NCI-H1417 treated with DMSO at 0.1 percent for 48 hours (cell line): ENCODE measurements at places on chromosomes 3 and 15.

- DNase-seq = no peak
These were observed 150.7 kb downstream of the KLF13 start for GRCh38 chr15:31477301-31477700.

DNA sequence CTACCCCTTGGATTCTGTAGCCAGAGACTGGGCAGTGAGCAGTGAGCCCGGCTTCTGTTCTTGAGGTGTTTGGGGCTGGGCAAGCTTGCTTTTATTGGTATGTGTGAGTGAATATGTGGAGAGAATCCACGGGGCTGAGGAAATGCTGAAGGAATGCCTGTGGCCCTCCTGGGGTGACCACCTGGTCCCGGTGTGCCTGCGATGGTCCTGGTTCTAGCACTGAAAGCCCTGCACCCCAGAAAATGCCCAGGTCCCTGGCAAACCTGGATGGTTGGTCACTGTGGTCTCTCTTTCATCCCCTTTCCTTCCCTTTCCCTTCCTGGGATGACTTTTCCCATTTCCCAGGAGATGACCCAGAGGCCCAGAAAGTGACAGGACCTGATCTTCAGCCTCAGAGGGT lies 4.2 kb downstream of the ZBTB47 start:
- no peak for DNase-seq

DNA sequence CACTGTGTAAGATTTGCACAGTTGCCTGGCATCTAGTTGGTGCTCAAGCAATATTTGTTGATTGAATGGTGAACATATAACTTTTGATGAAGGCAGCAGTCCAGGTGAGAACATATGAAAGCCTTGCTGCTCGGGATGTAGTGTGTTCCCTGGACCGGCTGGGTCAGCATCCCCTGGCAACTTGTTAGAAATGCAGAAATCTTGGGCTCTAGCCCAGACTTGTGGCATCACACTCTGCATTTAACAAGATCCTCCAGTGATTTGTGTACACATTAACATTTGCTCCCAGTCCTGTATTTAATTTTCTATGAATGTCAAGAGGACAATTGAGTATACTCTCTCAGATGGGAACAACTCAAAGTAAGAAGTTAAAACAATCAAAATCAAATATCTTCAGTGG lies 69.0 kb upstream of the SAMMSON start:
- DNase-seq = no peak

GRCh38 chr15:67413770-67414390 lies 107.1 kb upstream of the C15orf61 start:
- no peak for DNase-seq

DNA sequence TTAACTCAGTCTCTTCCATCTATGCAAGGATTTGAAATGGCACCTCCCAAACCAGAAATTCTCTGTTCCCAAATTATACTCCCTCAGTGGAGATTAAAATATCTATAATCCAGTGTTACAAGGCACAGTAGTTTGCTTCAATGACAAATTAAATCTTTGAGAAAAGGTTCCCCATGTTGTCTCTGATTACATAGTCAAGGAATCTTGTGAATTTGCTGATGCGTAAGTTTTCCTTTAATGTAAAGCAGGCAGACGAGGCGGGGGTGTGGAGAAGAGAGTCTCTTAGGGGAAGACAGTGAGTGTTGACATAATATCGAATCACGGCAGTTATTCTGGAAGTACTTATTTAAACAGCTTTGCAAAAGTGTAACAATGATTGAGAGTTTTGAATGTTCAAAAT lies 236.4 kb upstream of the RARB start:
- no peak for DNase-seq

GRCh38 chr3:14689247-14689980 lies 14.5 kb downstream of the C3orf20 start:
- no peak for DNase-seq

DNA sequence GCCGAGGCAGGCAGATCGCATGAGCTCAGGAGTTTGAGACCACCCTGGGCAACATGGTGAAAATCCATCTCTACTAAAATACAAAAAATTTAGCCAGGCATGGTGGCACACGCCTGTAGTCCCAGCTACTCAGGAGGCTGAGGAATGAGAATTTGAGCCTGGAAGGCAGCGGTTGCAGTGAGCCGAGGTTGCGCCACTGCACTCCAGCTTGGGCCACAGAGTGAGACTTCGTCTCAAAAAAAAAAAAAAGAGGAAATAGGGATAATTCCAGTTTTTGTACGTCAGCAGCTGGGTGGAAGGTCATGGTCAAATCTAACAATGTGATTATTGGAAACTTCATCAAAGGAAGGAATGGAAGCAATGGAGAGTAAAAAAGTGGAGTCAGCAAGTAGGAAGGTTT lies 3.1 kb downstream of the CMC1 start:
- DNase-seq = no peak

DNA sequence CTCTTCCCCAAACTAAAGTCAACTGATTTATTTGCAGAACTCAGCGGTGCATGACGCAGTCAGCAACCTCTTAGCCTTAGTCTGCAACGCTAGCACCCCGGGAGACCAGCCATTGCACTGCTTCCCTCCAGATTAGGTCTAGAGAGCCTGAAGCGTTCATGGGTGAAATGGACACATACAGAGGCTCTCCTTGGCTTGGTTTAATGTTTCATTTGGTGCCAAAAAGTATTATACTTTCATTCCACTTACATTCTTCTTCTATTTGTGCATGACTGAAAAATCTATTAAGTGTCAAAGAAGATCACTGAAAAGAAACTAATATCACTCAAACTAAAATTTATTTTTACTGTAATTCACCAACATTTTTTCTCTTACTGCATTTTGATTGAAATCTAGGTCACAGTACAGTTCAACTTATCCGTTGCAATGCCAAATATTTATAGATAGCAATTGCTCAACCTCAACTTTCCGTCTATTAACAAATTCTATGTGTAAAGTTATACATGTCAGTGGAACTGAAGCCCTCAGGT lies 116.2 kb downstream of the ROBO1 start:
- no peak for DNase-seq

- no peak for DNase-seq
These were observed 4.2 kb upstream of the PRR23B start for GRCh38 chr3:139024968-139025367.

DNA sequence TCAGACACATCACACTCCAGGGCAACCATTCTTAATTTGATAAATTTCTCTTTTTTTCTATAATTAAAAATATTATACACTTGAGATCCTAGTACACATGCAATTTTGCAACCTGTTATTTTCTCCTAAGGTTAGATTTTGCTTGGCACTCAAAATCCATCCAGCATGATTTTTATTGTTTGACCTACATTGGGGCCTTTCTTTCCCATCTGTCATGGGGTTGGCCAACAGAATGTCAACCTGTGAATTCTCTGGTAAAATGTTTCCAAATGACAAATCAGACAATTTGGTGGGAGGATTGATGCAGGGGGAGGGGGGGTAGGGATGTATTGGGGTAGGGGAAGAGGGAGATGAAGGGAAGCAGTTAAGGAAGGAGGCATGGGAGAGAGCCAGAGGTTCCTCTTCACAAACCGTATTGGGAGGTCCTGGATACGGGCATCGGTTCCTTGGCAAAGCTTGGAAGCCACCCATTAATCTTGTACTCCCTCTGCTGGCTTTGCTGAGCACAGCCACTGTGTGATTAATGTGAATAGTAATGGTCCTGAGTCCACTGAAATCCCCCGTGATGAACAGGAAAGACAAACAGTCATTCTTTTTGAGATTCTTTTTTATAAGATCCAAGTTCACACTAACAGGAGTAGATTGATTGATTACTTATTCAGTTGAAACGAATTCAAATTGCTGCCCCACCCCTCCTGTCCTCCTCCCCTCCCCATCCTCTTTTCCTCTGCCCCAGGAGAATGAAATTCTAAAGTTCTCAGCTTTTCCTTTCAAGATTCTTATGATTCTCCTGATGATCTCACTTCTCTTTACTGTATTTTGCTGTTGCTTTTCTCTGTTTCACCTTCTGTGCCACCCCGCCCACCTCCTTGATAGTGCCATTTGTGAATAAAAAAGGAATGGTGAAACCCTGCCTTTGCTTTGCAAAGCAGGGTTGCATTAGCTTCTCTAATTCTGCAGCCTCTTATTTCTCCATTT lies 82.2 kb upstream of the SLC25A26 start:
- no peak for DNase-seq

DNA sequence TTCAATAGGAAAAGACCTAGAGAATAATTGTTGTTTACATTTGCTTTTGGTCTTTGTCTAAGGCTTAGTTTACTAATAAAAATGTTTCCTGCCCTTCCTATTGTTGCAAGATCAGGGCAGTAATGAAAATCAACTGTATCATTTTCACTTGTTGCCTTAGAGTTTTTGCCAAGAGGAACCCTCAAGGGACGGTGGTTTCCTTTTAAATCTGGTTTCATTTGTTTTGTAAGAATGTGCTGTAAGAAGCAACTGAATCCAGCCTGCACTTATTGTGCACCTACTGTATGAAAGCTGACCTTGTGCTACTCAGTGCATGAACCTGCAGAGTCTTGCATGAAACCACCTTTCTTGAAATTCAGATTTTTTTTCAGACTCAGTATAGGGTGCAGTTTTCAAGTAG lies 5.3 kb downstream of the IGF1R start:
- DNase-seq = no peak

DNA sequence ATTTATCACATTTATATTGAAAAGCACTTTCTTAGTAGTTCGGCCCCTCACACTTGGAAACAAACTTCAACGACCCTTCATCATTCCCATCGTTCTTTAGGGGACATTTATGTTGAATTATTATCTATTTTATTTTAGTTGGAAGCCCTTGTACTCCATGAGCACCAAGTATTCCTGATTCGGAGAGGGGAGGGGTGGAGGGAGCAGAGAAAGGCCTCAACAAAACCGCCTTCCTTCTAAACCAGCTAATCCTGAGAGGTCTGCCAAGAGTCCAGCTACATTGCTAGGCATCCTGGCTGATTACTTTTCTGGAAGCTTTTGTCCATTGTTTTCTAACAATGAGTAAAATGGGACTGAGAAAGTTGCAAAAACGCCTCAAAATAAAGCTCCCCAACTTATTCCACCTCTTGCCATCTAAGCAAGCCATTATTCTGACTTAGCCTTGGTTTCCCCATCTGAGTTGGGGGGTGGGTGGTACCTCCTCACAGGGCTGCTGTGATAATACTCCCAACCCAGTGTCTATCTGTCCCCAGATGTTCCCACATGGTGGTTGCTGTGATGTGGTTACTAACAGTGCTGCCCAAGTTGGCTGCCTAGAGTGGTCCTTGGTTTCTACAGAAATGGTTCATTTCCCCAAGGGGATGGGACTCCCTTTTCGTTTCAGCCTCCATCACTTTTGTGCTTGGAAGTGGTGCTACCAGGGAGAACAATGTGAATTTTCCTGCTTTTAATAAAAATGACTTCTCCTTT lies 1.2 kb upstream of the TMEM158 start:
- no peak for DNase-seq

DNA sequence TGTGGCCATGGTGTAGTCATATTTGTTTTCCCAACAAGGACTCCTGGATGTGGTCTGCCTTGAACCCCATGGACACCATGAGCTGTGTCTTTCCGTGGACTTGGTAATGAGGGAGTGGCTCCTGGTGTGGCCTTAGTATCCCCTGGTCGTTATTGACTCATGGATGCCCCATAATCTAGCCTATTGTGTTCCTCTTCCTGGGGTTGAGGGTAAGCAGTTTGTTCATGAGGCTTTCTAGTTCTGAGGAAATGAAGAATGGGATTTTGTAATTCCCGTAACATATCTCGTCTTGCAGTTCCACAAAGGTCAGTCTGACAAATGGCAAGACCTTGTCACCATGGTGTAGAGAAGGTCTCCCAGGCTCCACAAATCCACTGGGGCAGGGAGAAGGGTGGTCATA lies 22.6 kb downstream of the RAB7A start:
- no peak for DNase-seq

GRCh38 chr3:175015056-175015635 lies 156.0 kb downstream of the NAALADL2 start:
- DNase-seq = no peak

DNA sequence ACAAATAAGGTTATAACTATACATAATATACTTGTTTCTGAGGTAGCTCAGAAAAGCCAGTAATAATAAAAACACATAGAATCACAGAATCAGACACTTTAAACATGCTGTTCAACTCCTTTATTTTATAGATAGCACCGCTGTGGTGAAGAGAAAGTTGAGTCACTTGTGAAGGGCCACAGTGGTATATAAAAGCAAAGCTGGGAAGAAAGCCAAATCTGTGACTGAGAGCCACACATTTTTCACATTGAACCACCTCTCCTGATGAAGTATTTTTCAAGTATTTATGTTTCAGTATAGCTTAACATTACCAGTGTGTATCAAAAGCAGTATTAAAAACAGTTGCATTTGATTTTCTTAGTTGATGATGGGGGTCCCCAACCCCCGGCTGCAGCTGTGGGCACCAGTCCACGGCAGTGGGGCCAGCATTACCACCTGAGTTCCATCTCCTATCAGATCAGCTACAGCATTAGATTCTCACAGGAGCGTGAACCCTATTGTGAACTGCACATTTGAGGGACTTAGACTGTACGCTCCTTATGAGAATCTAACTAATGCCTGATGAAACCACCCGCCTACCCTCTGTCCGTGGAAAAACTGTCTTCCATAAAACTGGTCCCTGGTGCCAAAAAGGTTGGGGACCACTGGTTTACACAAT lies 46.2 kb downstream of the TBL1XR1 start:
- DNase-seq = no peak

DNA sequence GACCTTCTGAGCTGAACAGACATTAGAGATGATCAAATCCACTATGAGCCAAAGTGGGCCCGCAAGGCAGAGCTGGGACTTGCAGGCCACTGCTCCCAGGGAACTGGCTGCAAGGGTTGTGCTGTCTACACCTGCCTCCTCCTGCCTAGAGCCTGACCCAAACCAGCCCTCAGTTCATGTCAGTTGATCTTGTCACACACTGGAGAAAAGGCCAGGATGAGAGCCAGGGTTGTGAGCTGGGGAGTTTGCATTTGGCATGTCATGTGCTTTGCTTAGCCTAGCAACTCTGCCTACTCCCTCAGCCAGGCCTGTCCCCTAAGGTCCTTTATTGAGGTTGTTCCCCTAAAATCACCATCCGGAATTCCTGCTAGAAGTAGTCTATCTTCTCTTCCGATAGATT lies 67.8 kb downstream of the RAB11A start:
- no peak for DNase-seq

DNA sequence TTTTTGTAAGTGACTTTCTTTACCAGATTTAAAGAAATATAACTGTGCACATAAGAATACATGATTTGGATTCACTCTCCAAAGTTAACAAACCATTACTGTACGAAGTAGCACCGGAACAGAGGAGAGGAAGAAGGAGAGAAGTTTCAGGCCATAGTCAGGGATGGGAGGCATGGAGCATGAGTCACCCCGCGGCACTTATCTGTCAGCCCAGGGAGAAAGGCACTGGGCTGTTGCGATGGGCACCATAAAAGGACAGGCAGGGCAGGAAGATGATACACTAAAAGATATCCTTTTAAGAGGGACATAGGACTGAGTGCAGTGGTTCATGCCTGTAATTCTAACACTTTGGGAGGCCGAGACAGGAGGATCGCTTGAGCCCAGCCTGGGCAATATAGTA lies 37.0 kb downstream of the TTC23 start:
- no peak for DNase-seq

DNA sequence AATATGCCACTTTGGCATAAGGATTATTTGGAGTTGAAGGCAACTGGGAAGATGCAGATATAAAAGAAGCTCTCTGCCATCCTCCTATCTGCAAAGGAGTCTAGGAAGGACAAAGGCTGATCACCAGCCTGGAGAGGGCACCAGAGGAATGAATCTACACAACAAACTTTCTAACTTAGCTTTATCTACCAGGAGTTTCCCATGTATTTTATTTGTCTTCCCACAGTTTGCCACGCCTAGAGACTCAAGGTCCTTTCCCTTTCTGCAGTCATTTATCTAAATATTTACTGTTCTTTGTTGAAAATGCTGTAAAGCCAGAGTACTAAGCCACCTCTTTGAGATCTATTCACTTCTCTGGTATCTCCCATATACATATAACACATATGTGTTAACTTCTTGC lies 32.2 kb downstream of the GPR176 start:
- no peak for DNase-seq
